ENCODE measurements at places on chromosomes 6 and 20.

- DNase-seq: no peak
These were observed 14.7 kb downstream of the SIGLEC1 start for GRCh38 chr20:3697588-3698305.

DNA sequence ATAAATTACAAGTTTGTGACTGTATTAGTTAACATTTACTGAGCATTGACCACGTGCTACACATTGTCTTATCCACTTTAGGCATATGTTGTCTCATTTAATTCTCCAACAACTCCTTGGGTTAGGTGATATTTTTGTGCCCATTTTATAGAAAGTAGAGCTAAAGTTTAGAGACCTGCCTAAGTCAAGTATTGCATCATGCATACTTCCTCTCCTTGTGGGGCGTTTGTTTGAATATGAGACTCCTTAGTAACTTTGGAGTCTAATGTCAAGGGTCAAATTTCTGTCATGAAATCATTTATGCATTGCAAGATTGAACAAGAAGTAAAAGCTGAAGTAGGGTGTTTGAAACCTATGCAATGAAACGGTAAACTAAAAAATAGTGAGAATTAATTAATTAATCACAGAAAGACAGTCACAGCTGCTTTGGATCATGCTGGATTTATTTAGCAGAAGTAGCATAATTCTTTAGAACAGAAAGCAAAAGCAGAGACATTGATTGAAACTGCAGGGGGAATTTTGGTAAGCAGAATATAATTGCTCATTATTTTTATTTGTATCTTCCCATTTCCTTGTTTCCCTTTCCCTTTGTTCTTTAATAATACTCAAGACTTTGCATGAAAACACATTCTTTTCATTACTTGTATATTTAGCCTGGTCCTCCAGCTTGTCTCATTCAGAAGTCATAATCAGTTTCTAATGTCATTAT is 1374.4 kb upstream of the GJE1 start:
- DNase-seq: no peak

DNA sequence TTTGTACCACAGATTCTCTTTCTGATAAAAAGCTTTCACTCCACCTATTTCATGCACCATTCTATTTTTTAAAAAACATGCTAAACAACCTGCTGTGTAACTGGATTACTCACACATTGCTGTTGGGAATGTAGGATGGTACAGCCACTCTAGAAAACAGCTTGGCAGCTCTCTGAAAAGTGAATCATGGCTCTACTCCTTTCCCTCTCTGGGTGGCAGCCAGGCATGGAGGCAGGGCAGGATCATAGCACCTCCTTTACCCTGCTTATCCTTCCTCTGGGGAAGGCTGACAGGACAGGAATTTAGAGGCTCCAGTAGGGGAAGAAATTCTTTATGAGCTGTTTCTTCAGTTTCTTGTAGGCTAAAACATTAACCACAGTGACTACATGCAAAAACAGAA is 6.7 kb upstream of the VNN2 start:
- no peak for DNase-seq

DNA sequence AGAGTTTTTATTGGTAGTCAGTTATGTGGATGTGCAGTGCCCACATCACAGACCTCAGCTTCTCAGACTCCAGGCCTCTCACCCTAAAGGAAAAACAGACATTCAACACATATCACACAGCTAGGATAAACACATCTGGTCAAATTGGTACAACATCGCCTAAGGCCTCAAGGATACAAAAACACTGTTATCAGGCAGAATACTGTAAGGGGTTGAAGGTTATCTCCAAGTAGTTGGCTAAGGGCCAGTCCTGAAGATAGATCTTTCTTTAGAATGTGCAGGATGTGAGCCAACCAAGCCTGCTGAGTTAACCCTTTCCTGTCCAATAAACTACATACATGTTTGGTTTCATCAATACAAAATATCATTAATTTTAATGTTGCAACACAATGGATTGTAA is 308.4 kb upstream of the GJE1 start:
- no peak for DNase-seq

DNA sequence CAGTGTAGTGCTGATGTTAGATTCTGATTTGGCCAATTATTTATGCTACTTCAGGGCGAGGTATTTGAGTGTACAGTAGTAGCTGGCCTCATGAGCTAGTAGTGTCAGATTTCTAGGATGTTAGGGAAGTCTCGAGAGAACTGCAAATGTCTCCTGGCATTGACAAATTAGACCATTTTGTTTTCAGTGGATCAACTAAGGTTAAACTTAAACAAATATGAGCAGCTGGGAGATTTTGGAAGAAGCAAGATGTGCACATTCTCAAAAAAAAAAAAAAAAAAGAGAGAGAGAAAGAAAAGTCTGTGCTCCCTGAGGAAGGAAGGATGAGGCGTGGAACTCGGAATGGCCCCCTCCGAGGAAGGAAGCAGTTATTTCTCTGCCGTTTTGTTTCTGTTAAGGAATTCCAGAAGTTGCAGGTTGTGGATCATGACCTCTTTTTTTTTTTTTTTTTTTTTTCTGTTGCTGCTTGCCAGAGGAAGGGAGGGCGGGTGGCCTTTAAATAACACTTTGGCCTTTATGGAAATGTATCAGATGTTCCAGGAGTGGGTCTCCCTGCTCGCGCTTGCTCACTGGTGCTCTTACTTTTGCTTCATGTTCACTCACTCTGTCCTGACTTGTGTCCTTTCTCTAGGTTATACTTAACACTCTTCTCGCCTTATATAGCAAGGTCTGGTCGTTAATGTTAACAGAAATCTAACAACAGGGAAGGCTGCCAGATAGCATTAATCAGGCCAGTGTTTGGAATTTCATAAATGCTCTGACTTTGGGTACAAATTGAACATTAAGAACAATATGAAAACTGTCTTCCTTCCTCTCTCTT is 124.4 kb downstream of the TCP11 start:
- no peak for DNase-seq
